ENCODE measurements at places on chromosomes 11 and 22.

- DNase-seq: no peak
These were observed 14.5 kb downstream of the UBE4A start for GRCh38 chr11:118373871-118374270.

GRCh38 chr11:134762248-134763029 is 350.4 kb upstream of the B3GAT1 start:
- DNase-seq: peak; percentile 49

GRCh38 chr22:23501261-23501619 is 78.8 kb downstream of the IGLL1 start:
- no peak for DNase-seq

- no peak for DNase-seq
These were observed 135.6 kb upstream of the ZC3H12C start for GRCh38 chr11:109957601-109958000.

- no peak for DNase-seq
These were observed 10.5 kb downstream of the PTDSS2 start for GRCh38 chr11:460331-461199.

Measured in ascending aorta (tissue), 2 donors.